Cardiac fibroblast (primary cell): ENCODE measurements at places on chromosomes 5 and 9.

- no peak for DNase-seq
Observed at GRCh38 chr5:145906401-145906800, 30.0 kb upstream of the SH3RF2 start.

DNA sequence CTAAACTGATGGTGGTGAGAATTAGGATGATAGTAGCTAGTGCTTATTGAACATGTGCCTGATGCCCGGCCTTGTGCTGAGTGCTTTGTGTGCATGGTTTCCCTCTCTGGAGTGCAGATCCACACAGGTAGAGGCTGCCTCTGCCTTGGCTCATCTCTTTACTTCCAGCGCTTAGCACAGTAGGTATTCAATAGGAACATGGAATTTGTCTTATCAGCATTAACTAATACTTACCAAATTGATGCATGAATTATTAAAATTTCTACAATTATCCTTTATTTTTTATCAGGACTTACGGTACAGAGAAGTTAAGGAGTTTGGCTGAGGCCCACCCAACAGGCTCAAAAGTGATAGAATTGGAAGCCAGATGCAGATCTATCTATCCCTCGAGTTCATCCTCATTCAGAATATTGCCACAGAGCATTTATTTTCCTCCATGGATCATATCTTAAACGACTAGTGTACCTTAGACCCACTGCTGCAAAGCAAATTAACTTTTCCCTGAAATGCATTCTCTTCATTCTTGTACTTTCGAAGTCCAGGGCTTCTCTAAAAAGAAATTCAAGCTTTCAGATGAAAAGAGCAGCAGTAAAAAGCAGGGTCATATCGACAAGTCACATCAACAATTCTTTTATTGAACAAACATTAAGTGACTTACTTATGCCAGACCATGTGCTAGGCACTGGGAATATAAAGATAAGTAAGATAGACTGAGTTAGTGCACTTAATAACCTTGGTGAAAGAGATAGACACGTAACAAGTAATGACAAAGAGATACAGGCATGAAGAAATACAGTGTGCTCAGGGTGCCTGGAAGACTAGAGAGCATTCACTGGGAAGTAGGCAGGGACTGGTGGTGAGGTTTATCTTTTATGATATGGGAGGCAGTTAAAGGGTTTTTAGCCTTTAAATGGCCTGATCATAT lies 290.0 kb downstream of the ARRDC3 start:
- DNase-seq = no peak

- DNase-seq = peak; percentile 95
Observed at GRCh38 chr5:137146402-137146890, 352.7 kb downstream of the SPOCK1 start.

GRCh38 chr5:56279291-56279690 lies 46.2 kb upstream of the ANKRD55 start:
- DNase-seq = no peak

DNA sequence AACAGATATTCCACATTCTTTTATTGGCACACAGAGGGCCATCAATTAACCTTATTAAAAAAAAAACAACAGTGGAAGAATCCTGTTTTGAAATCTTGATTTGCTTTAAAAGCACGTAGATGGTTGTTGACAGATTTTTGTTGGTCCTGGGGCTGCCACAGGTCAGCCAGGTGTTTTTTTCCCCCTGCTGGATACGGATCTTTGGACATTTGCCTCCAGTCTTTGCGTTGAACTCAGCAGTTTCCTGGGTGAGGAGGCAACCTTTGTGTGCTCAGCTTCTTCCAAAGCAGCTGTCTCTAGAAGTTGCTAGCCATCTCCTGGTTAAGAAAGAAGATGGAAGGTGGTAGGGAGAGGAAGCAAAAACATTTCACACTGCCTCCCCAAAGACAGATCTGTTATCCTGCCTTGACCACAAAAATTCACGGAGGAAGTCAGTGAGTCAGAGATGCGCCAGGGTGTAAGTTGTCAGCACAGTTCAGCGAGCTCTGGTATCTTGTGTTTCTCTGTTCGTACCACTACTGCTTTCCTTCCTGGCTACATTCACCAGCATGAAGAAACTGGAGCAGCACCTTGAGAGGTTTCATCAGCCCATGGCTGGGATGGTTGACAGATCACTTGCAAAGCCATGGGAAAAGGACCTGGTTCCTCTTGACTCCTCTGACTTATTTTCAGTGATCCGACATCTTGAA lies 207.3 kb downstream of the ARHGAP26 start:
- peak; percentile 87 for DNase-seq

DNA sequence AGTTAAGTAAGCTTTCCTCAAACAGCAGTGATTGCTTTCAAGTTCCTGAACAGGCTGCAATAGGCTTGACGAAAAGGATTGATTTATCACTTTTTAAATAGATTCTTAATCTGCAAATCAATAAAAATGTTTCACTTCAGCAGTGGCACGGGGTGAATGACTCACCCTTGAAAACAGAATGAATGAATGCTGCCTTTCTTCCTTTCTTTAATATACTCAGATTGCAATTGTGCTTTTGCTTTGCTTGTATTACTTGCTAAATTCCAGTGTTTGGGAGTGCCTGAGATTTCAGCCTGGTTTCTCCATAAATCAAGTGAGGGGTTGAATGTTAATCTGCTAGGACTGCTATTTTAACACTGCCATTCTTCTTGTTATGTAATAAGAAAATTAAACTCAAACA lies 1293.8 kb downstream of the PTPRD start:
- DNase-seq = no peak

GRCh38 chr5:66958201-66958979 lies 238.2 kb downstream of the CD180 start:
- DNase-seq = peak; percentile 81

- DNase-seq = no peak
Observed at GRCh38 chr9:35488021-35488420, 1.9 kb upstream of the RUSC2 start.

DNA sequence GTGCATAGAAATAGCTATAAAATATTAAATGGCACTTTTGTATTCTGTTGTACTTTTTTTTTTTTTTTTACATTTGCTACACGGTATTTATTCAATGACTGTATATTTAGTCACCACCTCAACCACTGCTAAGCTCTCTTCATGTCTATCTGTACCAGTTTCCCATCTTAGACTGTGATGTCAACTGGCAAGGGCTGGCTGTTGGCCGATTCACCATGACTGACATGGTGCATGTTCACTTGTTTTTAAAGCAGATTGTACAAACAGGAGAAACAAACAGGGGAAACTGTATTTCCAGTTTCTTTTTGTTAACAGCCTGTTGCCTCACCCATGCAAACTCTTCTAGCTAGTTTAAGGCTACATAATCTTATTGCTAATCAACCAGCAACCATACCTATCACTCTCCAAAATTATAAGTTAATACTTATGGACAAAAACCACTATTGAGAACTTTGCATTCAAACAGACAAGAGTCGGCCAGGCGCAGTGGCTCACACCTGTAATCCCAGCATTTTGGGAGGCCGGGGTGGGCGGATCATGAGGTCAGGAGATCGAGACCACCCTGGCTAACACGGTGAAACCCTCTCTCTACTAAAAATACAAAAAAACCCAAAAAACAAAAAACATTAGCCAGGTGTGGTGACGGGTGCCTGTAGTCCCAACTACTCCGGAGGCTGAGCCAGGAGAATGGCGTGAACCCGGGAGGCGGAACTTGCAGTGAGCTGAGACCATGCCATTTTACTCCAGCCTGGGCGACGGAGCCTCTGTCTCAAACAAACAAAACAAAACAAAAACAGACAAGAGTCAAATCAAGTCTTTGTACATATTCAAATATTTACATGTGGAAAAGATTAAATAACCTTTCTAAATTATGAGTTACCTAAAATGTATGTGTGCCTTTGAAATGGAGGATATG lies 13.2 kb downstream of the ZFAND5 start:
- no peak for DNase-seq

- DNase-seq = peak; percentile 90
Observed at GRCh38 chr5:75335952-75336614, 937 bp upstream of the HMGCR start.

DNA sequence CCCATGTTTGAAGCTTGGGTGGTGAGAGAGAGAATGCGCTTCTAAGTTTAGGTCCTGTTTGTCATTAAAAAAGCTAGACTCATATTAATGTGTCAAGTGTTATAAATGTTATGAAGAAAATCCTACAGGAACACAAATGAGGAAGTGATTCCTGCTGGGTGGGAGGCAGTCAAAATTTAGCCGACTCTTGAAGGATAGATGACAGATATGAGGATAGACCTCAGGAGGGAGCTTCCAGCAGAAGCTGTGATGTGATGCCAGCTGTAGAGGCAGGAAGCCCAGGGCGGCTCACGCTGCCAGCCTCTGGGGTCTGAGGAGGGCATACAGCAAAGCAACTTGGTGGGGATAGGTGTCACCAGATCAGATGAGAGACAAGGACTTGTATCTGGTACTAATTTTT lies 74.7 kb upstream of the ADAMTS16 start:
- no peak for DNase-seq

DNA sequence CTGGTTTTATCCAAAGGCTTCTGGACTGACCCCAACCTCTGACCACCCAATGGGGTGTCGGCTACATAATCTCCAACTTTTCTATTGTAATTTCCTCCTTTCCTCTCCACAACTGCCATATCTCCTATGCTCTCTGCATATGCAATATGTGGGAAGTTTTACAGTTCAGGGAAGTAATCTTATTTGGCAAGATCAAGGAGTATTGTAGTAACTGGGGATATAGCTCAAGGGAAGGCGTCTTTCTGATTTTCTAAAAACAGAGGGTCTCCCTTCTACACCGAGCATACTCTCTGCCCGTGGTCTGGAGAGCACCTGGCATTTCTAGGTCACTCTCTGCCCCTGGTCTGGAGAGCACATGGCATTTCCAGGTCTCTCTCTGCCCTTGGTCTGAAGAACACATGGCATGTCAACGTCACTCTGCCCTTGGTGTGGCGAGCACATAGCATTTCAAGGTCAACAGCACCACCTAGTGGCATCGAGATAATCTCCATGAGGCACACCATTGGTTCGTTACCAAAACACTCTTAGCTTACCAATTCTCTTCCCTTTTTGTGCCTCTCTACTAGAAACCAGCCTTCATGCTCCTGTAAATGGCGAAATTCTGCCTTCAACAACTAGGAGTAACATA lies 616.4 kb upstream of the NUDT12 start:
- peak; percentile 56 for DNase-seq

DNA sequence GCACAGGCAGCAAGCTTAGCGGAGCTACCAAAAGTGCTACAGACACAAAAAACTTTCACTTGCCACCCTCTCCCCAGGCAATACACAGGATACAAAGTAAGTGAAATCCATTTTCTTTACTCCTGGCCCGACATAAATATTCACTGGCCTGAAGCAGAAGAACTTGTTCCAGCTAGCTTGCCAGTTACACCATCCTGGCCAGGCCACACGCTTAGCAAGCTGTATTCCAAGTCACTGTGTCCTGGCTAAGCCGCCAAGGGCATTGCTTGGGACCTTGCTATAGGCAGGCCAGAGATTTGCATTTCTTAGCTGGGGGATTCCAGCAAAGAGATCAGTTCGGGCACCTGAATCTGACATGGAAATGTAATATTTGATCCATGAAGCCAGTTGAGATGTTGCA lies 71.0 kb upstream of the SLC1A3 start:
- DNase-seq = no peak

- no peak for DNase-seq
Observed at GRCh38 chr9:94478755-94479730, 75.8 kb upstream of the PCAT7 start.

GRCh38 chr9:131095666-131096268 lies 564 bp upstream of the AIF1L start:
- no peak for DNase-seq

- DNase-seq = peak; percentile 86
Observed at GRCh38 chr5:123207081-123207537, 118.1 kb downstream of the PRDM6 start.

- DNase-seq = no peak
Observed at GRCh38 chr5:170313344-170313743, 15.8 kb upstream of the LCP2 start.

DNA sequence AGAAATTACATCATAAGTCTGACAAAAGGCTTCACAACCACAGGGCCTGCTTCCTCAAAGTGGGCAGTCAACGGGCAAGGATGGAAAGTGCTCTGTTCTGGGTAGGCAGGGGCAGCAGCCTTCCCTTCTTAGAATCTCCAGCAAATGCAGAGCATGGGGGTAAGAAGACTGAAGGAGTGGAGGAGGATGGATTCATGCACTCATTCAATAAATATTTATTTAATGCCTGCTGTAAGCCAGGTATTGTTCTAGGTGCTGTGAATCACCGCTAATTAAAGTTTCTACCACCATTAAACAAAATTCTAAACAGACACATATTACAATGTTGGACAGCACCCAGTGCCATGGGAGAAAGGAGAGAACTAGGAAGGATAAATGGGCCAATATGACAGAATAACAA lies 195.6 kb downstream of the ELAVL2 start:
- no peak for DNase-seq

DNA sequence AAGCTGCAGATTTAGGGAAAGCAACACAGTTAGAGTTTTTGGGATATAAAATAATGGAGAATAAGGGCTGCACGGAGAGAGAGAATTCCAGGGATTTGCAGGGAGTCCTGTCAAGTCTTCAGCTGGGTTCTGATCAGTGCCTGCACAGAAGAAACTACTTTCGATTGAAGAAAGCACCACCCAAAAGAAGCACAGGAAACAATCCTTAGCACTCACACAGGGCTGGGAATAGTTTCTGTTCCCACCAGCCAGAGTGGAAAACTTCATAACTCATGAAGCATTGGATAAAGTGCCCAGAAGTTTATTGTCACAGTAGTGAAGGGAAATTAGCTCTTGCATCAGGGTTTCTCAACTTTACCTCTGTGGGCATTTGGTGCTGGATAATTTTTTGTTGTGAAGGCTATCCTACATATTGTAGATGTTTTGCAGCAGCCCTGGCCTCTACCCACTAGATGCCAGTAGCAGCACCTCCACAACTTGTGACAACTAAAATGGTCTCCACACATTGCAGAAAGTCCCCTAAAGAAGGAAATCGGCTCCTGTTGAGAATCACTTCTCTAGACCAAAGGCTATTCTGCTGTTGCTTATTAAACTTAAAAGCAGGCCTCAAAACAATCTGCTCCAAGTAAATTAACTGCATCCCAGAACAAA lies 71.0 kb upstream of the FAM120A start:
- DNase-seq = peak; percentile 3

GRCh38 chr5:178532666-178533065 lies 57.5 kb downstream of the COL23A1 start:
- DNase-seq = no peak

DNA sequence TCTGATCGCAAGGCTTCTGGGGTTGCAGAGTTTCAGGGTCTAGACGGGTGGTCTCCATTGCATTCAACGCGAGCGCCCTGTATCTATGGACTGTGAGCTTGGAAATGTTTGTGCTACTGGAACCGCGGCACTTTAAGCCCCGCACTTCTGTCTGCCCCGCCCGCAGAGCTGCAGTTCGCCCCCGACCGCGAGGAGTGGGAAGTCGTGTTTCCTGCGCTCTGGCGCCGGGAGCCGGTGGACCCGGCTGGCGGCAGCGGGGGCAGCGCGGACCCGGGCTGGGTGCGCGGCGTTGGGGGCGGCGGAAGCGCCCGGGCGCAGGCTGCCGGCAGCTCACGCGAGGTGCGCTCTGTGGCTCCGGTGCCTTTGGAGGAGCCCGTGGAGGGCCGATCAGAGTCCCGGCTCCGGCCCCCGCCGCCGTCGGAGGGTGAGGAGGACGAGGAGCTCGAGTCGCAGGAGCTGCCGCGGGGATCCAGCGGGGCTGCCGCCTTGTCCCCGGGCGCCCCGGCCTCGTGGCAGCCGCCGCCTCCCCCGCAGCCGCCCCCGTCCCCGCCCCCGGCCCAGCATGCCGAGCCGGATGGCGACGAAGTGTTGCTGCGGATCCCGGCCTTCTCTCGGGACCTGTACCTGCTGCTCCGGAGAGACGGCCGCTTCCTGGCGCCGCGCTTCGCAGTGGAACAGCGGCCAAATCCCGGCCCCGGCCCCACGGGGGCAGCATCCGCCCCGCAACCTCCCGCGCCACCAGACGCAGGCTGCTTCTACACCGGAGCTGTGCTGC lies 1.0 kb downstream of the ADAMTS19 start:
- peak; percentile 7 for DNase-seq

GRCh38 chr9:129923589-129923988 lies 88.3 kb downstream of the USP20 start:
- DNase-seq = no peak
